ENCODE measurements at places on chromosomes 2 and 18. TPM values are rescaled to one million over a fixed set of nuclear protein-coding genes. Genes with fewer than 3 reads are reported as not detected.

DNA sequence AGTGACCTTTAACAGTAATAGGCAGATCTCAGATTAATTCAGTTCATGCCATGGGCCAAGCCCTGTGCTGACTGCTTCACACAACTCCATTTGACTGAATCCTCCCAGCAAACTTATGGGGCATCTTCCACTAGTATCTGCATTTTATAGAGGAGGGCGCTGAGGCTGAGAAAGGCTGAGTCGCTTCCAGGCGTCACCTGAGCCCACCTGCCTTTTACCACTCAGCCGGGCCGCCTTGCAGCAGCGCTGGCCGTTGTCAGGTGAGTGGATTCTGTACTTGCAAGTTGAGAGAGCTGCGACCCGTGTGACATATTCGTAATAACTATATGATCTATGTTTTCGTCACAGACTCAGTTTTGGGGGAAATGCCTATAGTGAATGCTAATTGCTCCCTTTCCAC is 59.3 kb upstream of the B3GNT7 start:
- DNase-seq = no peak

- no peak for DNase-seq
Measured at GRCh38 chr2:18085593-18085992, 207.1 kb downstream of the KCNS3 start.

ASB18 gene
- 0.78 TPM for total RNA-seq

- DNase-seq = no peak
Measured at GRCh38 chr2:44100351-44100750, 68.3 kb upstream of the PPM1B start.

- no peak for DNase-seq
Measured at GRCh38 chr2:222577341-222577740, 78.6 kb downstream of the FARSB start.

- no peak for DNase-seq
Measured at GRCh38 chr2:16506366-16506765, 159.3 kb downstream of the CYRIA start.

- DNase-seq = no peak
Measured at GRCh38 chr2:32119161-32119560, 46.5 kb upstream of the SLC30A6 start.

- DNase-seq = no peak
Measured at GRCh38 chr2:102603904-102604303, 15.4 kb upstream of the SLC9A2 start.

DNA sequence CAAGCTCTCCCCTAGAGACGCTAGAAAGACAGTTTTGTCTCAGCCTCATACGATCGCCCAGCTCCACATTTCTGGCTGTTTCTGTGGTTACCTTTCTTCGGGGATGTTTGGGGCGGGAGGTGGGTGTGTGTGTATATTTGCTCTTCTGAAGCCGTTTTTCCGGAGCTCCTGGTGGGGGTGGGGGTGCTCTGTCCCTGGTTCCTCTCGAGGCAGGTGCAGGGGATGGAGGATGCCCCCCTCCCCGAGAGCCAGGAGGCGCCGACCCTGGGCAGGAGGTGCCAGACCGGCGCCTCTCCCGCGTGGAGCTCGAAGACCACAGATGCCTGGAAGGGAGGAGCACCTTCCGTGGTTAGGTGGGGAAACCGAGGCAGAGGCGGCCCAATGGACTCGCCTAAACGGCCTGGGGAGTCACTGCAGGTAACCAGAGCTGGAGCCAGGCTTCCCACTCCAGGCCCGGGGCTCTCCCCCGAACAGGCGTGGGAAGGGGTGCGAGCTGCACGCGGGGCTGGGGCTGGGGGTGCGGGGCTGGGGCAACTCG is 694 bp upstream of the HPCAL1 start:
- no peak for DNase-seq

NAGK gene
- total RNA-seq = 34.0 TPM

Measured in occipital lobe (tissue), 3 donors.